ENCODE measurements at places on chromosomes 4 and X.

DNA sequence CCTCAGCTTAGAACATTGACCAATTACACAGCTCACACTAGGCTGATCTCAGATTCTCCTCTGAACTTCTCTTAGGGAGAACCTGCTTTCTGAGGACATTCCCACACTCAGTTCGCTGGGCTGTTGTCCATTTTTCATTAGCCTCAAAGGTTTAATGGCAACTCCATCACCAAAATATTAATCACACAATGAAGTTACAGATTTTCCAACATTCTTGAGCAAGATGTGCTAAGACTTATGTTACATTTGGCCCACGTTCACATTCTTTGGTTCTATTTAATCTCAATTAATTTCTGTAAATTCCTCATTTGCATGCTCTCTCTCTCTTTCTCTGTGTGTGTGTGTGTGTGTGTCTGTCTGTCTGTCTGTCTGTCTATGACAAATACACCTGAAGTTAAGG lies 82.3 kb upstream of the EDNRA start:
- no peak for DNase-seq

GRCh38 chrX:34578237-34578636 lies 78.8 kb downstream of the TMEM47 start:
- no peak for DNase-seq

GRCh38 chr4:85790582-85790981 lies 315.6 kb downstream of the ARHGAP24 start:
- no peak for DNase-seq

GRCh38 chr4:76691807-76692582 lies 205.9 kb downstream of the SOWAHB start:
- no peak for DNase-seq

- no peak for DNase-seq
These were observed 63.1 kb upstream of the GPR78 start for GRCh38 chr4:8516996-8517550.

GRCh38 chr4:23930750-23931488 lies 41.1 kb upstream of the PPARGC1A start:
- DNase-seq: no peak

DNA sequence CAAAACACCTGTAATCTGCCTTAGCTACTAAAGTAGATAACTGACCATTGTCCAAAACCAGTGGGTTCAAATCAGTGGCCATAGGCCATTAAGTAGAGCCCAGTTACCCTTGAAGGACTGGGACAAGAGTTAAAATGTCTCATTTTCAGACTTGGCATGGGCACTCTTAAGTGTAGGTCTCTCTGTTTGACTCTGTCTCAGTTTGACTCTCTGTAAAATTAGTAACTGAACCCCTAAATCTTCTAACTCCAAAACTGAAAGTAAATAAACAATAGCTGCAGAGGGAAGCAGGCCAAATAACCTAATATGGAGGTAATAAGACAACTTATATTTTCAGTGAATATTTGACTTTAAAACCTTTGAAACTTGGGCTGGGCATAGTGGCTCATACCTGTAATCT lies 89.1 kb downstream of the SLC16A2 start:
- no peak for DNase-seq

- no peak for DNase-seq
These were observed 196.8 kb upstream of the ADGRL3 start for GRCh38 chr4:61003301-61003700.

DNA sequence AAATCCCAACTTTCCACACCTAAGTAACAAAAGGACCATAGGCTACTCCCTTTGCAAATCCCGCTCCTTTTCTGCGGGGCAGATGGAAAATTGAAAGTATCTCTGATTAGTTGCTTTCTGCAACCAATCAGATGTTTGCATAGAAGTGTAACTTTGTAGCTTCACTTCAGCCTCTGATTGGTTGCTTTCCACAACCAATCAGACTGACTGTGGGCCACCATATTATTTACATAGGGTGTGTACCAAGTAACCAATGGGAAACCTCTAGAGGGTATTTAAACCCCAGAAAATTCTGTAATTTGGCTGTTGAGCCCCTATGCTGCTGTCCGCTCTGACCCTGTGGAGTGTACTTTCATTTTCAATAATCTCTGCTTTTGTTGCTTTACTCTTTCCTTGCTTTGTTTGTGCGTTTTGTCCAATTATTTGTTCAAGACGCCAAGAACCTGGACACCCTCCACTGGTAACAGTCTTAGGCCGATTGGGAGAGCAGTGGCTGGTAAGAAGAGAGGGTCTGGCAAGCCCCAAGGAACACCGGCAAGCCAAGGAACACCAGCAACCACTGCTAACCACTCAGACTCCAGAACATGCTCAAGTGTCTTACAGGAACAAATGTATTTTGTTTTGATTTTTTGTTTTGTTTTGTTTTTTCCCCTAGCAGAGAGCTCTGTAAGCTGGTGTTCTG lies 125.5 kb upstream of the MAP3K15 start:
- no peak for DNase-seq

- no peak for DNase-seq
These were observed 673 bp downstream of the PARM1 start for GRCh38 chr4:74933562-74934015.

Data from cortex of kidney (tissue), 1 donor.